ENCODE measurements at places on chromosomes 3 and 15.
A peak's percentile ranks its signal among the peaks of the same experiment; 100 is the strongest.

GRCh38 chr3:52784931-52785590 lies 7.7 kb downstream of the ITIH1 start:
- no peak for DNase-seq

DNA sequence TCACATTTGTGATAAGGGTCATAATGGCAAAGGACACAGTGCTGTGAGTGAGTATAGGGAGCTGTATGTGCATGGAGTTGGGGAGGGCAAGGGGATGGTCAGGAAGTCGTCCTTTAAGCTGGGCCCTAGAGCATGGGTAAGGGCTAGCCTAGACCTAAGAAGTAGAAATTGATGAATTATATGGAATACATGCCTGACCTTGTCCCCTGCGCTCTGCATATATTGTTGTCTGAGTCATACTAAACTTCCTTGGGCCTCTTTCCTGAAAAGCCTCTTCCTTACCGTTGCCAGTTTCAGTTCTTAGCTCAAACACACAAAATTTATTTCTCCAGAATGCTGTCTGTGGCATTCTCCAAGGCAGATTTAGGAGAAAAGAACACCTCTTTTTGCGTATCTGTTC lies 4.6 kb downstream of the SNRK start:
- no peak for DNase-seq

DNA sequence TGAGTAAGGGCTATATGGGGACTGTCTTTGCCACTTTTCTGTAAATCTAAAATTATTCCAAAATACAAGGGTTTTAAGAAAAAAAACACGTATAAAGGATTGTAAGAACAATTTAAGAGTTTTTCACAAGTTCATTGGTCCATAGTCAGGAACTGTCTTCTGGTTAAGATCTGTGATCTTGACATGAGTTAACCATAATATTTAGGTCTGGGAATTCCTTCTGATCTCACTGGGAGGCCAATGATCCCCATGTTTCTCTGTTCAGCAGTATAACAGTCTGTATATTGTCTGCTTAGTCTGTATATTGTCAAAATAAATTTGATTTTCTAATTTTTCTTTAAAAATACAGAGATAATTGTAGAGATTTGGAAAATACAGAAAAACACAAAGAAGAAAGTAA lies 848 bp upstream of the RHCG start:
- no peak for DNase-seq

GRCh38 chr15:90558171-90558573 lies 28.4 kb downstream of the CRTC3 start:
- no peak for DNase-seq

DNA sequence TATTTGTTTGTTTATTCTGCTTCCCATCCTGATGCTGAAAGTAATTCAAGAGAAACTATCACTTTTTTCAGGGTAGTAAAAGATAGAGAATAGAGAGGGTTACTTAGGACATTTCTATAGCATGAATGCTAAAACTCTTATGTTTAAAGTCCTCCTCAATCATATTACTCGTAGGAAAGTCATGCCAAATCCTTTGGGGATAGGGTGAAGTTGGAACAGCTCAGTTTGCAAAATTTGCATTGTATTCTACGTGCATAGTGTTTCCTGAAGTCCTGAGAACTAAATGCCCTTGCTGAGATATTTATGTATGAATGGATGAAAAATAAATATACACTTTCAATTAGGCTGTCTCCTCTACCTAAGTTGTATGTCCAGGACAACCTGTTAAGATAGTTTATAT lies 14.6 kb downstream of the PLSCR5 start:
- DNase-seq = no peak

DNA sequence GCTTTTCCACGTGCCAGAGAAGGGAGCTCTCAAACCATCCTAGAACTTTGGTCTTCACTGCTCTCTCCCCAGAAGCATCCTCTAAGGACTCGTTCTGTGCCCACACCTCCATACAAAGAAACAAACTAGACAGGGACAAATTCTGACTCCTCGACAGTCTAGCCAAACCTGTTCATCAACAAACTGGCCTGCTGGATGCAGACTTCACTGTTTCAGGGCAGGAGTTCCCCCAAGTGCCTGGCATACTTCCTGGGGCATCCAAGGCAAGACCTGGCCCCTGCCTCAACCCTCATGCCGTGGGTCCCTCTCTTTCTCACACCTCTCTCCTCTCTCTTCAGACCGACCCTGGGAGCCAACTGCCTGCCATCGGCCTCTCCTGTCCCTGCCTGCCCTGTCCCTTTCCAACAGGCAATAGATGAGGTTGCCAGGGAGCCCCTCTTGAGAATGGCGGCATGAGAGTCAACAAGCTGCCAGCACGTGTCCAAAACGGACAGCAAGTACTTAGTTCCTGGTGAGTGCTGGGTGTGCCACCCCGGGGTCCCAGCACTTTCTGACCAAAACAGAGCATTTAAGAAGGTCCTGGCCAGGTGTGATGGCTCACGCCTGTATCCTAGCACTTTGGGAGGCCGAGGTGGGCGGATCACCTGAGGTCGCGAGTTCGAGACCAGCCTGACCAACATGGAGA lies 79.1 kb upstream of the HES1 start:
- DNase-seq = no peak

DNA sequence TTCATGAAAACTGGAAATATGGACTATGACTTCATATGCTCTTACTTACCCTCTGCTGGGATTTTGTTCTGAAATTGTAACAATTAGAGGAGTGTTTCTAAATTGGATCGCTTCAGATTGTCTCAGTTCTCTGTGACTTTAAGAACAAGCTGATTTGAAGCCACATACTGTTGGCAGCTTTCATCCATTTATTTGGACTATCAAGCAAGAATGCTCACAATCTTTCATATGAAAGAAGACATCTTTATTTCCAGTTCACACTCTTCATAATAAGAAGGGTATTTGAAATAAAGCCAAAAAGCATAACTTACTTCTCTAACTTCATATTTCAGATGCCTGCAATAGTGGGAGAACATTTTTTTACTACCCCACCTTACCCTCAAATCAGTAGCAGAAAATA lies 491.6 kb upstream of the TPRG1 start:
- no peak for DNase-seq

GRCh38 chr3:87426918-87427317 lies 150.5 kb upstream of the POU1F1 start:
- DNase-seq = no peak

DNA sequence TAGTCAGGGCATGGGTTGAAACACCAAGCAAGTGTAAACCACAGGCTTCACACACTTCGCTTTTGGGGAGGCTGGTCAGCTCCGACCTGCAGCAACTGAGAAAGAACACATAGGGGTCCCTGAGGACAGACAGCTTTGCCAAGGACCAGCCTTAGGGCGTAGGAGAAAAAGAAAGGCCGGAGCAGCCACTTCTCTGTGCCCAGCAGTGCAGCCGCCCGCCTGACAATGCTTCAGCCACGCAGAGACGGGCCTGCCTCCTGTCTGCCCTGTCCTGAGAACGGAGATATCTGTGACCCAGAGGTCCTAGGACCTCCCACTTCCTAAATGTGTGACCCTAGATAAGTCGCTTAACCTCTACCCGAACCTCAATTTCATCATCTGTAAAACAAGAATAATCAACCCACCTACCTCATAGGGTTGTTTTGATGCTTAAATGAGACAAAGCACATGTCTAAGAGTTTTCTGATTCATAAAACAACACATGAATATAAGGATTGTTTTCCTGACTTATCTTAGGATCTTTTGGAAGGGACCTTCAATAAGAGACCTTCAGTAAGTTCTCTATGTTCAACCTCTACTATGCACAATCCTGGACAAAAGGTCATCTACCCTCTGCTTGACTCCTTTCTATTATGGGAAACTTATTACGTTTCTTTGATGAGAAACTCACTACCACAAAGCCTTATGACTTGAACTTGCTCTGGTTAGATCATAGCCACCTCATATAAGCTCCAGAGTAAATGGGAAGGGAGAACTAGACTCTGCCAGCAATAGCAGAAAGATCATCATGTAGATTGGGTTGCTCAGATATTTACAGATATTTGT lies 32.9 kb upstream of the RFTN1 start:
- no peak for DNase-seq

DNA sequence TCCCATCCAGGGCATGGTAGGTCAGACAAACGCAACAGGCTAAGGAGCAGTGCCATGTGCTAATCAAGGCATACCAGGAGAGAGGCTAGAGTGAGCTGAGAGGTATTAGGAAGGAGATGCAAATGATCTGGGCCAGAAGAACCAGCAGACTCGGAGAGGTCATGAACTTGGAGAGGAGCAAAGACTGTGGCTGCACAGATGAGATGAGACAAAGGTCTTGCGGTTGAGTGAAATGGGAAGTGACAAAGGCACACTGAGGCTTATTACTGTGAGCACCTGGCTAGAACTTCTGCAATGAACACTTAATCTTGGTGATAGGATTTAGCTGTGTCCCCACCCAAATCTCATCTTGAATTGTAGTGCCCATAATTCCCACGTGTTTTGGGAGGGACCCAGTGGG lies 380.2 kb downstream of the ULK4 start:
- DNase-seq = no peak

DNA sequence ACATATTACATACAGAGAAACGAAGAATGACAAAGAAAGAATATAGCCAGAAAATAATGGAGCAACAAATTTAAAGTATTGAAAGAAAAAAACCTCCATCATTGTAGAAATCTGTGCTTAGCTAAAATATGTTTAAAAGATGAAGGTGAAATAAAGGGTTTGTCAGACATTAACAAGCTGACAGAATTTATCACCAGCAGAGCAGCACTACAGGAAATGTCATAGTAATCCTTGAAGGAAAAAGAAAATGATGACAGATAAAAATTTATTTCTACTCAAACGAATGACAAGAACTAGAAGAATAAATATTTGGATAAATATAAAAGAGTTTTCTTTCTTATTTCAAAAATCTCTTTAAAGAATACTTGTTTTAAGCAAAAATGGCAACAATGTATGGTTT lies 40.6 kb upstream of the OTOL1 start:
- no peak for DNase-seq

GRCh38 chr15:57273402-57273801 lies 102.9 kb upstream of the CGNL1 start:
- DNase-seq = peak; percentile 55

DNA sequence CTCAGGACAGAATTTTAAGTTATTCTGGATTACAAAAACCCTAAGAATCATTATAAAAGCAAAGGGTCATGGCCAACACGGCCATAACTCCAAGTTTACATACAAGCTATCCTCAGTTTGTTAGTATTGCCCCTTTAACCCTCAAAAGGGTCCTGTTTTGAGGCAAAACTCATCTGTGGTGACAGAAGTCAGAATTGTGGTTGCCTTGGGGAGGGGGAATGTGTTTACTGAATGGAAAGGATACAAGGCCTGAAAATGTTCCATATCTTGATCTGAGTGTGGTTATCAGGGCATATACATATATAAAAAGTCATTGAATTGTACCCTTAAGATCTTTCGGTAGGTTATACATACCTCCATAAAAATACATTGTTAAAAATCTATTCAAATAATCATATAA lies 2.1 kb downstream of the SFMBT1 start:
- DNase-seq = no peak

DNA sequence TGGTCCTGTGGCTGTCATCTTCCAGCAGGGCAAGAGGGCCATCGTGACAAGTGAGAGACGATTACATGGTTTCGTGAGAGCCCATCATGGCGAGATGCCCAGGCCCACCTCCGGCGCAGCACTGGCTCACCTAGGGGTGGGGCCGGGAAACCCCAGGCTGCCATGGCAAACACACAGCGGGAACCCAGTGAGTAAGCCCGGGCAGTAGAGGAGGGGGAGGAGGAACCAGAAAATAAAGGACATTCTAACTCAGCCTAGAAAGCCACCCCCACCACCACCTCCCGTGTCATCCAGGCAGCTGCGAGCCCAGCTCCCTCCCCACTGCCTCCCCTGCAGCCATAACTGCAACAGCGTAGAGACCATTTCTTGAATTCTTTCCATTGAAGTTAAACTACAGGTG lies 52.3 kb downstream of the PCSK6 start:
- peak; percentile 5 for DNase-seq

DNA sequence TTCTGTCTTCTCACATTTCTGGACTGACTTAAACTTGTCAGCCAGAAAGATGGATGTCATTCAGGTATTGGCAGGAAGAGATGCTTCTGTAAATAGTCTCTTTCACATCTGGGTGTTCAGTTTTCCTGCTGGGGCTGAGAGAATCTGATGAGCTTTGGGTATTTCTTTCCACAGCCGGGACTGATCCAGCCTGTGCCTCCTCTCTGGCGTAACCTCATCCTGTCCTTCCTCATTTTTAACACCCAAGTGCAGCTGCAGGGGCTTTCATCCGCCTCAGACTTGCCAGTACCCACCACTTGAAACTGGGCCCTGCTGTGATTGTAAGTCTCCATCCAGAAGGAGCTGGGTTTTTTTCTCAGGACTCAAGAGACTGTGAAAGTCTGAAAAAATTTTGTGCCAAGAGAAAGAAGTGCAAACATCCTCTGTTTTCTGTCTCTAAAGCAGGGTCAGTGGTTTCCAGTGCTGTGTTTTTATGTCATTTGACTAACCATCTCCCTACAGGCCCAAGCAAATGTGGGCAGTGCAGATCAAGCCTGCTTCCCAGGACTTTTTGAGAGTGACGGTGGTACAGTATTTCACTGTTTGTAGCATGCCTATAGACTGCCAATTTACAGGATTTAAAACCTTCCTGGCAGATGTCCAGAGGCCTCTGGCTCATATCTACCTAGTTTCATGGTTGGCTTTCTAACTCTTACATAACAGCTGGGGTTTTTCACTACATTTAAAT lies 342.7 kb downstream of the PTPRG start:
- DNase-seq = peak; percentile 2

- DNase-seq = no peak
These were observed 17.6 kb downstream of the LIMD1 start for GRCh38 chr3:45612138-45612537.
